ENCODE measurements at places on chromosomes 2 and 18.

GRCh38 chr2:240306185-240306584, 129.3 kb upstream of the GPC1 start:
- DNase-seq: no peak

- DNase-seq: no peak
Measured at GRCh38 chr2:100365434-100365833, 43.1 kb upstream of the LONRF2 start.

DNA sequence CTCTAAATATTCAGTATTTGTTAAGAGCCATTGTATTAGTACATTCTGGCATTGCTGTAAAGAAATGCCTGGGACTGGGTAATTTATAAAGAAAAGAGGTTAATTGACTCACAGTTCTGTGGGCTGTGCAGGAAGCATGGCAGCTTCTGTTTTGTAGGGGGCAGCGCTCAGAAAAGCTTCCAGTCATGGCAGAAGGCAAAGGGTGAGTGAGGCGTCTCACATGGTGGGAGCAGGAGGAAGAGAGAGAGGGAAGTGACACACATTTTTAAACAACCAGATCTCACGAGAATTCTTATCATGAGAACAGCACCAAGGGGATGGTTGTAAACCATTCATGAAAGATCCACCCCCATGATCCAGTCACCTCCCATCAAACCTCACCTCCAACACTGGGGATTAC, 13.8 kb upstream of the CCDC102B start:
- peak; percentile 19 for DNase-seq

DNA sequence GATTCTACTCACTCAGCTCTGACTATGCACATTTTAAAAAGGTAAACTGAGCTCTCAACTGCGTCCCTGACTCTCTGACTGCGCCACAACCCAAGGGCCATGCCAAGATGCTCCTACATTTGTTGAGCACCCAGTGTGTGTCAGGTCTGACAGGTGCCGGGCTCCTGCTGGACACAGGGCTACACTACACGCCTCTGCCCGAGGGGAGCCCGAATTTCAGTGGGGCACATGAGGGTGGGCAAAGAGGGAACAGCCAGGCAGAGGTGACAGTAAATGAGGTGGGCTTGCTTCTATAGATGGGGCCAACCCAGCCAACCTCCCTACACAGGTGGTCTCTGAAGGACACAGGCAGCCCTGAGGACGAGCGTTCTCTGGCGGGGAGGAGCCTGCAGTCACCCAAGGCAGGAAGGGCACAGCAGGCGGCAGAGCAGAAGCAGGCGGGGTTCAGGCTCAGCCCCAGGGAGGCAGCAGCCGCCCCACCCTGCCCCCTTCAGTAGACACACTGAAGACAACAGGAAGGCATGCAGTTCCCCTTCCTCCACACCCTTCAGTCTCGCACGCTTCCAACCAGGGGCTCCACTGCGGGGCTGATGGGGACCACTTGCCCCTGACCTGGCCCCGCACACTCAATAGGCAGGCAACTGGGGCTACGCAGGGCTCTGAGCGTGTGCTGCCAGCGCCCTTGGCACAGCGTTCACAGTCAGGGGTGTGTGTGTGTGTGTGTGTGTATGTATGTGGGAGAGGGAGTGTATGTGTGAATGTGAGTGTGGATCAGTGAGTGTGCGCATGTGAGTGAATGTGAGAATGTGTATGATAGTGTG, 98.4 kb downstream of the UXS1 start:
- DNase-seq: no peak

DNA sequence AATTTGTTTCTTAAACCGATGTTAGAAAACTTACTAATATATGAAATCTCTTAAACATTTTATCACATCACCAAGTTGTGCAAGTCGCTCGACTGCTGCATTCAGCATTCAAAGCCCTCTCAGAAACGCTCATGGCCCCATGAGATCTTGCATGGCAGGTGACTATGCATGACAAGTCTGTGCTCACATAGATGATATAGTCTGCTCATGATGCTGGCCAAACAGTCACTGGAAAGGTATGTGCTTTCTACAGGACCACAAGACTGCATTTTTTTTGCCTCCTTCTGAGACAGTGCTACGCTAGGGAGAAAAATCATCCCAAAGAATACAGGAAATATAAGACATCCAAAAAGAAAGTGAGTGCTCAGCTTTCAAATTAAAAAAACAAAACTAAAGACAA, 98.3 kb upstream of the ZBTB14 start:
- no peak for DNase-seq

All from inflammatory macrophage treated with lipopolysaccharide for 1 hour (primary cell).